A549 treated with Mapracorat at 1 μM for 4 hours (cell line): ENCODE measurements at places on chromosomes 2 and 18. TPM values are rescaled to one million over a fixed set of nuclear protein-coding genes. Genes with fewer than 3 reads are reported as not detected.

Gene CIB4
- 0.31 to 0.38 TPM (median 0.35 TPM) in 3 of 5 replicates, not detected in the others for total RNA-seq

Gene ACMSD
- not detected in 5 replicates for total RNA-seq

Gene UGT1A3
- total RNA-seq = 0.10 to 0.31 TPM (median 0.26 TPM) in 3 of 5 replicates, not detected in the others

Gene CELF4
- not detected in 5 replicates for total RNA-seq

Gene R3HDM1
- 21.5 to 23.7 TPM (median 22.7 TPM) in 5 replicates for total RNA-seq

Gene PDE11A
- total RNA-seq = 0.21 to 0.40 TPM (median 0.38 TPM) in 5 replicates

Gene HRH4
- total RNA-seq = not detected in 5 replicates

Gene TTN
- total RNA-seq = under 0.01 TPM in 4 of 5 replicates, not detected in the other

Gene SF3B6
- 159 to 226 TPM (median 170 TPM) in 5 replicates for total RNA-seq

Gene ACVR1C
- not detected in 5 replicates for total RNA-seq

Gene B4GALT6
- 4.4 to 6.6 TPM (median 5.7 TPM) in 5 replicates for total RNA-seq

Gene PRSS56
- 0.07 to 0.21 TPM (median 0.12 TPM) in 5 replicates for total RNA-seq

Gene AP1S3
- total RNA-seq = 27.1 to 42.2 TPM (median 34.3 TPM) in 5 replicates

Gene C2orf72
- total RNA-seq = 4.8 to 7.5 TPM (median 6.2 TPM) in 5 replicates

Gene IGFBP2
- 66.0 to 94.9 TPM (median 90.1 TPM) in 5 replicates for total RNA-seq

Gene GPC1
- 161 to 247 TPM (median 242 TPM) in 5 replicates for total RNA-seq

Gene UGT1A8
- total RNA-seq = 0.06 TPM in 1 of 5 replicates, not detected in the others

Gene LHCGR
- not detected in 5 replicates for total RNA-seq

Gene EML6
- total RNA-seq = 1.1 to 3.1 TPM (median 1.5 TPM) in 5 replicates

Gene RAMP1
- total RNA-seq = not detected in 5 replicates

Gene CRYGD
- not detected in 5 replicates for total RNA-seq

Gene SALL3
- total RNA-seq = not detected in 5 replicates

Gene SH3BP4
- 34.8 to 43.6 TPM (median 40.3 TPM) in 5 replicates for total RNA-seq

Gene FAM161A
- total RNA-seq = 6.4 to 8.2 TPM (median 7.6 TPM) in 5 replicates

Gene SAG
- total RNA-seq = not detected in 5 replicates

Gene CBLN2
- total RNA-seq = 0.05 to 0.42 TPM (median 0.07 TPM) in 5 replicates

Gene MAPRE2
- total RNA-seq = 11.9 to 12.8 TPM (median 12.5 TPM) in 5 replicates

Gene ANKRD36B
- 3.7 to 7.7 TPM (median 4.5 TPM) in 5 replicates for total RNA-seq

Gene OSR1
- 6.4 to 10.3 TPM (median 6.6 TPM) in 5 replicates for total RNA-seq
